ENCODE measurements at places on chromosomes 3 and 15.

DNA sequence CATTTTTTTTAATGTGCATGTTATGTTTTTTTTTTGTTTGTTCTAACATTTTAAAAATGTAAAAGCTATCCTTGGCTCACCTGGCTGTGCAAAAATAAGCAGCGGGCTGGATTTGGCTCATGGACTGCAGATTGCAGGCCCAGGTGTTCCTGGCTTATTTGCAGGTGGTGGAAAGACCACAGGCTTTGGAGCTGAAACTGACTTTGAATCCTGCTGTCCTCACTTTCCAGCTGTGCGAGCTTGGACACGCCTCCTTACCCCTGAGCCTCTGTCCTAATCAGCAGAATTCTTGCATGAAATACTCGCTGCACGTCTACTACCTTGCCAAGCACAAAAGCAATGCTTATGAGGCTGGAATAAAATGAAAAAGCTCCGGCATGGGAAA lies 188.7 kb upstream of the TPM1 start:
- no peak for DNase-seq

DNA sequence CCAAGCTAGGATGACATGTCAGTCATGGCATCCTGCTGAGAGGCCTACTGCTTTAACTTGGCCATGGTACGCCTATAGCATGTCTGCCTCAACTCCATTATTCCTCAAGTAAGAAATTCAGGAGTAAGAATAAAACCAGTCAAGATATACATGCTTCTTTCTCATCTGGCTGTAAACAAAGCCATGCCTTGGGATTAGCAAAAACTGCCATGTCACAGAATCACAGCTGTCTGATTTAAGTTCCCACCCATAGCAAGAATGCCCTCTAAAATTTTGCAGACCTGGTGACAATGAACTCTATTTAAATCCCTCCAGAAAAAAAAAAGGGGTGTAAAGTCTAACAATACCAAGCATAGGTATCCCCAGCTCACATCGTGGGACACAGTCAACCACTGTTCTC lies 55.6 kb upstream of the ACAN start:
- DNase-seq = no peak

- DNase-seq = no peak
These were observed 75.9 kb upstream of the RASGRF1 start for GRCh38 chr15:79166311-79166955.

DNA sequence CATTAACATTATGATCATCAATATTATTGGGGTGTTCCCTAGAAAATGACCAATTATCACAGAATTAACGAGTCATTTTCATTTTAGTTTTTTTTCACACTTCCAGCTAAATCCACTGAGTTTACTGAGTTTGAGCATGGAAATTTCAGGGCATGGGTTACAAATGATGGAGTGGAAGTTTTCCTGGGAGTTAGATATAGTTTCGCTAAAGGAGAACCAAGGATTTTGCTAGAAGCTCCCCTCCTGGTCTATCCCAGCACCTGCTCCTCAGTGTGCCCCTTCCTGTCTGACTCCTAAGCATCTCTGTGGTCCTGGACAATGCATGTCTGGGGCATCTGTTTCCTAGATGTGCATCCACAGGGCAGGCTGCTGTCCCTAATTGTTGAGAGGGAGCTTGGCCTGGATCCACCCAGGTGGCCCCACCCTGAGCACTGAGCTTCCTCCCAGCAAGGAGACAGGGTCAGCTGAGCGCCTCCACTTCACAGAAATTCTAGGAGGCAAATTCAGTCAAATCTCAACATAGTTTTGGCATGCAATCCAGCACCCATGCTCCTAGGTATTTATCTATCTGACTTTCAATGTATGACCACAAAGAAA lies 102.3 kb upstream of the GOLGA6L6 start:
- no peak for DNase-seq

DNA sequence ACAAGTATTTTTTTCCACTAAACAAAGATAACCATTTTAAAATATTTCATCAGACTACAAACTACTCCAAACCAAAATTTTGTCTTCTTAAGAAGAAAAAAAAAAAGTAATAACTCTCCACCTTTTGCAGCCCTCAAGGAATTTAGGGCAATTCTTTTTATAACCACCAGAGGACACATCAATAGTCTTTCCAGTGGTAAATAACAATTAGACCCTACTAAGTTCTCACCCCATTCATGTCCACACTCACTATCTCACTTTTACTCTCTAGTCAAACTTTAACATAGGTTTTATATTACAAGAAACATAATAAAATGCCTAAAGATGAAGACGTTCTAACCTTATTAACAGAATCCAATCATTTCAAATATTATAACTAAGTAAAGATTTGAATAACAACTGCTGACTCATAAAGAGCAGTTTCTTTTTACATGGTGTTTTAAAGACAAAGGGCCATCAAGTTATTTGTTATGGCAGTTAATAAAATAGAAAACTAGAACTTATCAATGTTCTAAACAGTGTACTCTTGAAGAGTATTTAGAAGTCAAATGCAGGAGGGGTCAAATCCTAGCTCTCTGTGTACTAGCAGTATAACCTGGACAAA lies 33.0 kb downstream of the CCDC39 start:
- DNase-seq = no peak

GRCh38 chr3:14497321-14497720 lies 42.8 kb downstream of the GRIP2 start:
- DNase-seq = no peak

DNA sequence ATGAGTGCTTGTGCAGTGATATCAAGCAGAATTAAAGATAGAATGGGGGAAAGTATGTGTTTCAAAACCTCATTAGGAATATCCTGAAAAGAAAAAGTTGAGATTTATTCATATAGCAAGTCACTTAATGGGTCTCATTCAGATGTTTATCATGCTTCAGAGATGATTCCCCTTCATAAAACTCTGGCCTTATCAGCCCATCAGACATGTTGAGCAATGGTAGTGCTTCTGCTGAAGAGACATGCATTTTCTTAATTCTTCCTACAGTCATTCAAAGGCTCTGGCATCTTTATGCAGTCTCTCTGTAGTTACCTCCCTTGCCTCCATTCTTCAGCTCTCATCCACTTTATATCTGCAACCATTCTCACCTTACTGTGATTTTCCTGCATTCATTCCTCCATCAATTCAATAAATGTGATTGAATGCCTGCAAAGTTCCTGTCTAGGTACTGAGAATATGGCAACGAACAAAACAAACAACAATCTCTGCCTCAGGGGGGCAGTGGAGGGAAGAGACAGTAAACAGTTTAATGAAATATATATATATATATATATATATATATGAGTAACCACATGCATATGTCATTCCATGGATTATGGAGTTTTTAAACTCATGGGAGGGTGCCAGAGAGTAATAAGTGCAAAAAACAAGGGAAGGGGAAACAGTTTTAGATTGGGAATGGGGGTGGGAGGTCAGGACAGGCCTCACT lies 138.5 kb downstream of the NECTIN3 start:
- no peak for DNase-seq

GRCh38 chr15:89023311-89023961 lies 64.8 kb upstream of the ABHD2 start:
- no peak for DNase-seq

DNA sequence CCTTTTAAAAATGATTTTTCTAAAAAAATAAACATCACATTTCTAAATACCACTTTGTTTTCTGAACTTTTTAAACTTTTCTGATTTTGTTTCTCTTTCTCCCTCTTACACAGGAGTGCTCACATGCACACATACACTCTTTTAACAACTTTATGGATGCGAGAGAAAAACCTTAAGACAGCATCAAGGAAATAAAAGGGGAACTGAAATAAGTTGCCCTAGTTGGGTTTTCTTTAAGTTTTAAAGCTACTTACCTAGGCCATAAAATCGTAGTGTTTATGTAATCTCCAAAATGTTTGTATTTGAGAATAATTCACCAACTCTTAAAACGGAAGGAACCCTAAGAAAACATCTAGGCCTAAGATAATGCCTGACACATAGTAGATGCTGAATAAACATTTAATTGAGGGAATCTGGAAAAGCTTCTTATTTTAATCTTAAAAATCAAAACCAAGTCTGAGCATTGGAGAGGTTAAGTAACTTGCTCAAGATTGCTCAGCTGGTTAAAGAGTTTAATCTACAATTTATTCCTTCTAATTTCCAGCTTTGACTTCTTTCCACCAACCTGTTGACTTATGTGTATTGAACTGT lies 1.2 kb upstream of the BBX start:
- DNase-seq = no peak

DNA sequence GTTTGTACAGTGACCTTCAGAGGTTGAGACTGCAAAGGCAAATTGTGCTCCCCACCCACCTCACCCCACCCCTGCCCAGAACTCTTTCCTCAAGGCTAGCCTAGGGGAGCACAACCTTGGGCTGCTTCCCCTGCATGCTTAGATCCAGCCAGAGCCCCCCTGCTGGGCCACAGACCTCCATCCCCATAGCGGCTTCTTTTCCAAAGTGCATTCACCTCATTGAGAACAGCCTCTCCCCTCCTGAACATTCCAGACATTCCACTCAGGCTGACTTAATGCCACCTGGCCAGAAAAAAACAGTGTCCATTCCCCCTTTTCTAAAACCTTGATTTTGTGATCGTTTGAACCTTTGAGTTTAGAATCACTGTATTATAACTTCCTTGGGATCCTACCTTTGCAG lies 124.4 kb upstream of the TOPAZ1 start:
- no peak for DNase-seq

GRCh38 chr3:171524921-171525310 lies 64.7 kb upstream of the TNIK start:
- no peak for DNase-seq

GRCh38 chr3:69879051-69879450 lies 120.5 kb upstream of the SAMMSON start:
- no peak for DNase-seq

All from HAP-1 (cell line).